ENCODE measurements at places on chromosomes 2 and 18.

DNA sequence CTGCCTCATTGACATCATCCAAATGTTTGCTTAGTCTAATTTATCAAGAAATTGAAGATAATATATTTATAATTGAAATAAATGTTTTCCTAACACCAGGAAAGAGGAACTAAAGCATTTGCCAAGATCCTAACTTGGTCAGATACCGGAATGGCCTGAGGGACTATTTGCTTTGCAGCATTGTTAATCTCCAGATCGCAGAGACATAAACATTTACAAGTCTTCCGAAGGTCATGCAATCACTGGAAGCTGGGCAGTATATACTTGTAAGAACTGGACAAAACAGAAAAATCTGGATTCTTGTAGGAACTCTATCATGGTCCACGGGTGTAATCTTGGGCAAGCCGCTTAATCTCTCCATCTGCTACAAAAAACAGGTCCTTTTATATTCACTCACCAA, 42.2 kb downstream of the CYBRD1 start:
- no peak for DNase-seq

- DNase-seq = no peak
These were observed 22.9 kb downstream of the ZNF532 start for GRCh38 chr18:58887613-58887963.

DNA sequence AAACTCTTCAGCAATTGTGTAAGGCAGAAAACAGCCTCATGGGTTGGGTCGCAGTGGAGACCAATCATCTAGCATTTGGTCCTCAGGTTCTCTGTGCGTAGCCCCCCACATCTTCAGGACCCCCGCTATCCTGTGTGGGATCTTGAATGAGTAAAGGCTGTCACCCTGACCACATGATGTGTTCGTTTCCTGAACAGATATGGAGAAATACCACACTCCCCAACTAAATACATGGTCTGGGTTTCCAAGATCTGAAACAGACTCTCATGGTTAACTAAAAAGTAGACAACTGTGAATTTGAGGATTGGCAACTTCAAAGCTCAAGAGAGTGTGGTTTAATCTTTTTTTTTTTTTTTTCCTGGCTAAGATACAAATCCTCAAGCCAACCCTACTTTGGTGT, 23.2 kb downstream of the DOCK10 start:
- no peak for DNase-seq

- no peak for DNase-seq
These were observed 132.2 kb upstream of the ITGB6 start for GRCh38 chr2:160332318-160332717.

- peak; percentile 37 for DNase-seq
These were observed 62.5 kb downstream of the RELCH start for GRCh38 chr18:62249478-62250097.

DNA sequence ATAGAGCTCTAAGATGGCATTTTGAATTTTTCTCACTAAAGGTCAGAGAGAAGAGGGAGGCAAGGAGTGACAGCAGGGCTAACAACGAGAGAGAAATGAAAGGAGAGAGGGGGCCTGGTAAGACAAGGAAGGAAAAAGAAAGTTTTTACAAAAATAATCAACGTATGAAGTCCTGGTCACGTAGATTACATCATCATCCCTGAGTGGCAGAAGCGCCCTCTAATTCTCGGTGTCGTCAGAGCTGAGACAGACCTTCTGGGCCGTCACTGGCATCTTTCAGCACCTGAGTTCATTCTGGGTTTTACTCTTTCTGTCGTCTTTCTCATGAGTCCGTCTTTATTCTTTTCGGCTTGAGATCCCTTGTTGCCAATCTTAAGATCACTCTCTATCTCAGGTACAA, 329.8 kb downstream of the ALK start:
- no peak for DNase-seq

DNA sequence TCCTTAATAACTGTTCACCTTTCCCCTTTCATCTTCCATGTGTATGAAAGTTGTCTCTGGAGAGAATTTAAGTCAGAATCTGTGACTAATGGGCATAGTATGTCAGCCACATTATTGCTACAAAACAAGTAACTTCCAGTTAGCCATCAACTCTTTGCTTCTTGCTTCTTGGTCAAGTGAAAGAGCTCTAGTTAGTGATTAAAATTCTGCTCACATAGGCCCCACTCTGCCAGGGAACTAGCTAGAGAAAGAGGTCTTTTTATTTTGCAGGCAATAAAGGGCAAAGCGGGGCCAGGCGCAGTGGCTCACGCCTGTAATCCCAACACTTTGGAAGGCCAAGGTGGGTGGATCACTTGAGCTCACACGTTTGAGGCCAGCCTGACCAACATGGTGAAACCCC, 64.6 kb downstream of the COLEC12 start:
- no peak for DNase-seq
